ENCODE measurements at places on chromosomes 4 and X.
A peak's percentile ranks its signal among the peaks of the same experiment; 100 is the strongest.

GRCh38 chrX:50206753-50207152, 2.2 kb downstream of the CCNB3 start:
- DNase-seq = no peak

GRCh38 chr4:109184491-109184961, 117.9 kb downstream of the COL25A1 start:
- DNase-seq = no peak

DNA sequence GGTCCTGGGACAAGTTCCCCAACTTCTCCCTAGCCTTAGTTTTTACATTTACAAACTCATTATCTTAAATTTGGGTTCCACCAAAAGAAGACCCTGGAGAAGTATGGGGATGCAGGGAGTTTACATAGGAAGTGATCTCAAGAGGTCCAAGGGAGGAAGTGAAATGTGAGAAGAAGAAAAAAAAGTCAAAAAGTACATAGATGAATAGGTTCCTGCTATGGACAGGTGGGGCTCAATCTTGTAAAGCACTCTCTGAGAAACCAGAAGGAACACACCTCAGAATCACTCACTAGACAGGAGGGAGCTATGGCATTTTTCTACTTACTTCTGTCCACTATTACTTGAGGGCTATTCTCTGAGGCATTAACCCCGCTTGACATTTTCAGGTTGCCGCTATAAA, 56.6 kb downstream of the ARHGAP6 start:
- DNase-seq = no peak

DNA sequence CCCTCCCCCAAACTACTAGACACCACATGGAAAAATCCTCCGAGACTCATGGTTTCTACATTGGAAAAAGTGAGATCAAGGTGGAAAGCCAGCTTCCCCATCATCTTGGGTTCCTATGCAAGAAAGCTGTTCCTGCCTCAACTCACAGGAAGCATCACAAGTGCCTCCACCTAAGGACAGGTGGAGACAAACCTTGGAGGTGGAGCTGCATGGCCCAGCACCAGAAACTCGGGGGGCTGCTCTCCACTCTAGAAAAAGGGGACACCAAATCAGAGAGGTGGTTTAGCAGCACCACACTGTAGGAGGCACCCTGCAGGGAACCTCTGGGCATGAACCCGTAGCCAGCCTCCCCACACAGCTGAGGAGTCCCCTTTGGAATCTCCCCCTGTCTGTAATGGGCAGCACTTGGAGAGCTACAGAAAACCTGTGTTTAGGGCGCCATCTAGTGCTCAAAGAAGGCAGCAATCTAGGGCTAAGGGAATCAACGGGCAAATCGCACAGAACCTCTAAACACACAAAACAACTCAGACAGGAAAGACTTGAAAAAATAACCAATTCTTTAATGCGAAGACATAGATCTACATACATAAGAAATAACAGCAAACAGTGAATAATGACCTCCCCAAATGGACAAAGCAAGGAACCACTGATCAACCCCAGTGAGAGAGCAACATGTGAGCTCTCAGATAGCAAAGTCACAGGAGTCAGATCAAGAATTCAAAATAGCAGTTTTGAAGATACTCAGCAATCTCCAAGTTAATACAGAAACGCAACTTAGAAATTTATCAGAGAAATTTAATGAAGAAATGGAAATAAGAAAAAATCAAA, 37.0 kb upstream of the ZBTB33 start:
- DNase-seq = peak; percentile 77

DNA sequence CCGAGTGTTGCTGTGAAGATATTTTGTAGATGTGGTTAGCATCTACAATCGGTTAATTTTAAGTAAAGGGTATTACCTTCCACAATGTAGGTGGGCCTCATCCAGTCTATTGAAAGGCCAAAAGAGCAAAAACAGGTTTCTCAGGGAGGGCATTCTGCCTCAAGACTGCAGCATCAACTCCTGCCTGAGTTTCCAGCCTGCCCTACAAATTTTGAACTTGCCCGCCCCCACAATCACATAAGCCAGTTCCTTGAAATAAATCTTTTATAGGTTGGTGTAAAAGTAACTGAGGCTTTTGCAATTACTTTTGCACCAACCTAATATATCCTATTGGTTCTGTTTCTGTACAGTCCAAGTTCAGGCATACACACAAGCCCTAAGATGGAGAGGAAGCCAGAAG, 22.1 kb upstream of the PI4K2B start:
- DNase-seq = no peak

DNA sequence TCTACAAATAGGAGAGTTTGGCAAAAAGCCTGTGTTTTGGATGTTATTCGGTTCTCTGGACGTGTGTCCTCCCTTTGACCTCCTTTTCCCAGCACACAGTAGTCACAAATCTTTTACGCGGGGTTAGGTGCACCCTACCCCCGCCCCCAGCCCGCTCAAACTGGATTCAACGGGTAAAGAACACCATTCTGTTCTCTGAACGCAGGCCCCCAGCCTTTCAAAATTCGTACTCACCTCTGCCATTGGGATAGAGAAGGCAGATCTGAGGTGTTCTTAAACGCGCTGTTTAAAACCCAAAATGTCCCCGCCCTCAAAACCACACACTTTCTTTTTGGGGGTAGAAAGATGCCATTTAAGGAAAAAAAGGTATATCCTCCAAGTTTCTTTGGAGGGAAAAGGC, 2.7 kb downstream of the LEF1 start:
- DNase-seq = peak; percentile 9

DNA sequence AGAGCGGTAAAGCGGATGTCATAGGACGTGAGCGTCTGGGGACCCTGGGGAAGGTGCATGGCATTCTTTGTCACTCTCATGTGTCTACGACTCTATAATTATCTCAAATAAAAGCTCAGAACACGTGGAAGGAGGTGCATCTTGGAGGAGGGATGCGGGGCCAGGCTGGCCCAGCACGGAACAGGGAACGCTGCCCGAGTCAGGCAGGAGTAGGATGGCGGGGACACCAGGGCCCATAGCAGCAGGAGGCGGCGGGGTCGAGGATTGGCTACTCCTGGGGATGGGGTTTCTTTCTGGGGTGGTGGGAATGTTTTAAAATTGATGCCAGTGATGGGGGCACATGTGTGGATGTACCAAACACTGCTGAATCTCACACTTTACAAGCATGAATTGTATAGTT, 5.4 kb upstream of the HTRA3 start:
- no peak for DNase-seq

GRCh38 chr4:186820391-186820891, 96.8 kb upstream of the FAT1 start:
- no peak for DNase-seq

GRCh38 chr4:70895405-70895804, 6.8 kb upstream of the MOB1B start:
- DNase-seq = no peak

- DNase-seq = no peak
Observed at GRCh38 chr4:172843192-172843591, 325.4 kb upstream of the GALNT7 start.

DNA sequence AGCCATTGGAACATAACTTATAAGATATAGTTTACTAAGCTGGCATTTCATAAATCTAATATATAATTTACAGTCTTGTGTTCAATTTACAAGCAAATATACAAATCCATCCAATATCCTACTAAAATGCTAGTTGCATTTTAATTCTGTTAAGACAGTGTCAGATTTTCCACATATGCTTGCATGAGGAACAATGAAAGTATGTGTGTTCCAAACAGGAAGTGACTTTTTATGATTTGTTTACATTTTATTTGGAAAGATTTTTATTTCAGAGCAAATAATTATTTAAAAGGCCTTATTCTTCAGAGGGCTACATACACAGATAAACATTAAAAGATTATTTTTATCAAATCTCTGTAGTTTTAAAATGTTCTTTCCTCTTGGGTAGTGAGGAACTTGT, 130.1 kb downstream of the KLHL34 start:
- no peak for DNase-seq

GRCh38 chr4:122826553-122827257, at the start of gene FGF2:
Gene FGF2 (plus strand): TSS chr4:122826831. CDS start chr4:122827175, 344 bp downstream.
- peak; percentile 43 for DNase-seq

- DNase-seq = no peak
Observed at GRCh38 chr4:182219411-182220056, 23.7 kb upstream of the TENM3 start.

GRCh38 chrX:74536832-74537371, 77.5 kb downstream of the RLIM start:
- peak; percentile 3 for DNase-seq

- DNase-seq = peak; percentile 36
Observed at GRCh38 chr4:67727124-67727850, 26.3 kb upstream of the UBA6 start.

- DNase-seq = no peak
Observed at GRCh38 chrX:155967653-155968325, 29.7 kb upstream of the IL9R start.

DNA sequence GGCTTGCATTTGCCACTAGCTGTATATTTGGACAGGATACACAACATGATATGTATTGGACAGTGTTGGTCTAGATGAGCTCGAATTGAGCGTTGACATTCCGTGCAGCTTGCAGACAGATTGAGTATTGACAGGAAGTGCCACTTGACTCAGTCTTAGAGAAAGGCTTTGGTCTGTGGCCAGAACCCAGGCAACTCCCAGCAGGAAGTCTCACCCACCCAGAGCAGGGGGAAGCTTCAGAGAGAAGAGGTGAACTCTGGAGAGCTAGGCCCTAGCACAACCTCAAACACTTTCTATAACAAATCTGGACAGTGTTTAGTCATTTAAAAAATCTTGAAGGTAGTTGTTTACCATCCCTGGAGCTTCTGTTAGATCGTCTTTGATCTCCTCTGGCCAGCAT, 280.5 kb downstream of the FBXW7 start:
- DNase-seq = peak; percentile 14

- no peak for DNase-seq
Observed at GRCh38 chr4:120760047-120760446, 162.5 kb downstream of the PRDM5 start.

- DNase-seq = no peak
Observed at GRCh38 chr4:87179751-87180150, 40.7 kb downstream of the KLHL8 start.

DNA sequence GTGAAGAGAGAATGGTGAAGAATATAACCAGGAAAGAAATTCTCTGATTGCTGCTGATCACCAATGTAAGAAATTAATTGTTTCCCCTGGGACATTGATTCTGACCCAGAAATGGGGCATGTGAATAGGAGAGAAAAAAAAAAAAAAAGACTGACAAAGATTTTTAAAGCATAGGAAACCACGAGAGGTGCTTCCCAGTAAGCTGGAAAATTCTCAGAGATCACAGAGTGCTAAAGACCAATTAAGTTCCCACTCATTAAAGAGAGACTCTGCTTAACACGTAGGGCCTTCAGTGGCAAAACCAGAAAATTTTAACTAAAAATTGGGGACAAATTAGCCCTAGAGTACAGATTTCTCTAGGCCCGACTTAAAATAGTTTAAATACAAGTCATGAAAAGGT, 604.4 kb downstream of the ARAP2 start:
- DNase-seq = no peak
